Sigmoid colon (tissue), 7 donors: ENCODE measurements at places on chromosomes 4 and X.

GRCh38 chr4:11424000-11424399 is 4.7 kb downstream of the HS3ST1 start:
- no peak for DNase-seq

GRCh38 chrX:7074148-7074907 is 73.2 kb upstream of the STS start:
- no peak for DNase-seq

GRCh38 chrX:113747274-113747973 is 836.5 kb upstream of the HTR2C start:
- no peak for DNase-seq

DNA sequence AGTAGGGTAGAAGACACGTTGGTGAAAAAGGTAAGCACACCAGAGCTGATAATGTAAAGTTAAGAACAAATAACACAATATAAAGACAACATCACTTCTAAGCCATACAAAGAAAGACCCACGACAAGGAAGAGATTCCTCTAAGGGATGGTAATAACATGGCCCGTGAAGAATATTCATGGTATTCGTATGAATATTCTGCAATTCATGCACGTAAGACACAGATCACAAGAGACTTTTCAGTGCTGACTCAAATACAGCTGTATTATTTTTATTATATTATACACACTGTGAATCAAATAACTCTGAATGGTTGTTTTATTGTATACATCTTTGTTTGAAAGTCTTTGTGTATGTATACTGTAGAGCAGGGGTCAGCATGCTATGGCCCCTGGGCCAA is 29.5 kb upstream of the ZCCHC13 start:
- no peak for DNase-seq

DNA sequence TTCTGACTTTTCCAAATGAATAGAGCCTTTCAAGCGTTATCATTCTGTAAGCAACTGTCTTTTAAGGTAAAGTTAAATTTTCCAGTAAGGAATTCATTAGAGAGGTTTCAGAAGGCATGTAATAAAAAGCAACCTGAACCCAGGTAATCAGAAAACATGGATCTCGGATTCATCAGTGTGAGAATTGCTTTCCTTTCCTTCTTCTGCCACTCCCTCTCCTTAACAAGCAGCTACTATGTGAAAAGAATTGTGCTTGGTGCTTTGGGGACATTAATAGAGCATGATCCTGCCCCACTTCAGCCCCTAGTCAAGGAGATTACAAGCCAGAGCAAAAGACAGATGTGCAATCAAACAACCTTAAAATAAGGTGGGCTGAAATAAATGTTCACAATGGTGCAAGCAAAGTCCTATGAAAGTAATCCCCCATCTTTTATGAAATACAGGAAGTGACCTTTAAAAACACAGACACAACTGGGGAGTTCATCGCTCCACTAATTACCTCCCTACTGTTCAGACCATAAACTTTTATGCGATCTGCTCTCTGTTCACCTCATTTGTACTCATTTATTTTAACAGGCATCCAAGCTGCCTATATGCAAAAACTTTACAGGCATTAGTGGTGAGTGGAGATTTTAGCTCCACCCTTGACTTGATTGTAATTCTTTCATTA is 122.9 kb upstream of the RASGEF1B start:
- DNase-seq = no peak
